ENCODE measurements at places on chromosomes 2 and 18.

DNA sequence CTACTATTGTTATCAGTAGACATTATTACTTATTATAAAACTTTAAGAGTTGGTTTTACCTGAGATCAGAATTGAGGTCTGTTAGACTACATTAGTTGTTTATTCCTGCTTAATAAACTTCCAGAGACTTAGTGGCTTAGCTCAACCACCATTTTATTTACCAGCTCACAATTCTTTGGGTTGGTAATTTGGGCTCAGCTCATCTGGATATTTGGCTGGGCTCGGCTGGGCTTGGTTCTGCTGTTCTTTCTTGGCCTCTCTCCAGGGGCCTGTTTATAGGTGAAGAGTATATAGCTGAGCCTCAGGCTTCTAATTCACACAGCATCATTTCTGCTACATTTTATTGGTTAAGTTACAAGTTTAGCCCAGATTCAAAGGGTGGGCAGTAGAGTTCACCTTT is 67.9 kb downstream of the CCDC138 start:
- DNase-seq: no peak

GRCh38 chr2:149148194-149149006 is 109.9 kb downstream of the LYPD6B start:
- DNase-seq: no peak

DNA sequence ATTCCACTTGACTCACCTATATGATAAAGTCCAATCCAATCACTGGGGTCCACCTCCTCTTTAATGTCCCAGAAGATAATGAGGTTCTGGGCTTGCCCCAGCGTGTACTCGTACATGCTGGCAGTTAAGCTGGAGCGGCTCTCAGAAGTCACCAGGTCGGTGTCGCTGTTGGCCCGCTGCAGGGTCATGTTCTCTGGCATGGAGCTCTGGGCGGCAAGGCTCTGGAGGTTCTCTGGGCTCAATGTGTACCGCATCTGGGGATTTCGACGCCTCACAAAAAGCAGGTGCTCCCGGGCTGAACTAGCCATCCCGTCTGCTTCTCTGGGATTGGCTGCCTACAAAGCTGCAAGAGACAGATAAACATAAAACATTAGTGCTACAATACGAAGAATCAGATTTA is 206.4 kb upstream of the CCDC150 start:
- no peak for DNase-seq

GRCh38 chr2:59879700-59880131 is 673.7 kb downstream of the BCL11A start:
- DNase-seq: no peak

- DNase-seq: no peak
Observed at GRCh38 chr2:177636672-177637071, 244.1 kb downstream of the AGPS start.

DNA sequence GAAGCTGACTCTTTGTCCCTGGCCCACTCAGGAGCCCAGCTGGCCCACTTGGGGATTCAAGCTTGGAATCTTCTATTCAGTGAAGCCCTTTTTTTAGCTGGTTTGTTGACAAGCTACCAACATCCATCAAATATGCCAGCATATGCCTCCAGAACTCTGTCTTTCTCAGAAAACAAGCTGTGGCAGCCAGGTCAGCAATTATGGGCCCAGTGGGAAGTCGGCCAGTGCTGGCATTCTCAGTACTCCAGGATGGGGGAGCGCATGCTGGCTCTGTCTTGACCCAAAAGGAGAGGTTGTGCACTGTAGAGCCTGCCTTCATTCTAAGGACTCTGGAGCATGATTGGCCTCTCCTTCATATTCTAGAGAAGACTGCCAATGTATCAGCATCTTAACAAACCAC is 401.5 kb downstream of the CNTNAP5 start:
- no peak for DNase-seq

DNA sequence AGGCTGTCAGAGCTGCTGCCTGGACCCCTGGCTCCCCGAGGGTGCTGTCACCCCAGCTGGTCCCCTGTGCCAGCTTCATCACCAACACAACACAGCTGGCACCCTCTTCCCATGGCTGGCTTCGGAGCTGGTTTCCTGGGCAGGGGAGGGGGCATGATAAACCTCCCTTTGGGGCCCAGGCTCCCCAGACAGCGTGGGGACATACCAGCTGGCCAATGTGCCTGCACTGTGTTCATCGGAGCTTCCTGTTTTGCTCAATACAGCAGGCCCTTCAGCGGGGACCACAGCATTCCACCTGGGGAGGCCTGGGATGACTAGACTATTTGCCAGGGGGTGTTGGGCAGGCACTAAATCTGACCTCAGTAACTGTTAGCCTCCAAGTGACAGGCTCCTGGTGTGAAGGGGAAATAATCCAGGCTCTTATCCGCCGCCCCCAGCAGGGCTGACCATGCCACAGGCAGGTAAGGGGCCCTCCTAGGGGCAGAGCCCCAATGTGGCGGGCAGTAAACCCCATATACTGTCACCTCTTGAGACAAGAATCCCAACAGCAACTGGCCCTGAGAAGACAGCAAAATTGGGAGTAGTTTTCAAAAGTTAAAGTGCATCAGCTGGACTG is 44.6 kb downstream of the EMX1 start:
- DNase-seq: no peak

DNA sequence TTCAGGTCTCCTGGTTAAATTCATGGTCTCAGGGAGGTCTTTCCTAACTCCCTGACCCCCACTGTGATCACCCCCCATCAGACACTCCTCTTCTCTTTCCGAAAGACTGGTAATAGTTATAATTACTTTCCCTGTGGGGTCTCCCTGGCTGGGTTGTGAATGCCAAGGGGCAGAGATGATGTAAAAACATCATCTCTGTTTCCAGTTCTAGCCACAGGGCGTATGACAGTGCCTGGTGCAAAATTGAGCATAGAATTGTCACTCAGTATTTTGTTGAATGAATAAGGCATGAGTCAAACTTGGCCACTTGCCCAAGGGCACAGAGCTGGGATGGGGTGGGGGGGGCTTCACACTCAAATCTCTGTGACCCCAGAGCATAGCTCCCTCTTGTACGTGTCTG is 65.2 kb downstream of the LTBP1 start:
- DNase-seq: no peak

Measured in stimulated activated CD4-positive, alpha-beta T cell treated with anti-CD3 and anti-CD28 coated beads, Interleukin-4, amount 100 ng/mL, for 1 hour (primary cell).